ENCODE measurements at places on chromosomes 3 and 15.

GRCh38 chr3:146313746-146314111, 62.8 kb upstream of the PLSCR4 start:
- DNase-seq, result no peak

- DNase-seq, result no peak
Observed at GRCh38 chr15:41945221-41945620, 27.1 kb downstream of the EHD4 start.

- DNase-seq, result no peak
Observed at GRCh38 chr3:57911593-57911992, 96.6 kb upstream of the FLNB start.

DNA sequence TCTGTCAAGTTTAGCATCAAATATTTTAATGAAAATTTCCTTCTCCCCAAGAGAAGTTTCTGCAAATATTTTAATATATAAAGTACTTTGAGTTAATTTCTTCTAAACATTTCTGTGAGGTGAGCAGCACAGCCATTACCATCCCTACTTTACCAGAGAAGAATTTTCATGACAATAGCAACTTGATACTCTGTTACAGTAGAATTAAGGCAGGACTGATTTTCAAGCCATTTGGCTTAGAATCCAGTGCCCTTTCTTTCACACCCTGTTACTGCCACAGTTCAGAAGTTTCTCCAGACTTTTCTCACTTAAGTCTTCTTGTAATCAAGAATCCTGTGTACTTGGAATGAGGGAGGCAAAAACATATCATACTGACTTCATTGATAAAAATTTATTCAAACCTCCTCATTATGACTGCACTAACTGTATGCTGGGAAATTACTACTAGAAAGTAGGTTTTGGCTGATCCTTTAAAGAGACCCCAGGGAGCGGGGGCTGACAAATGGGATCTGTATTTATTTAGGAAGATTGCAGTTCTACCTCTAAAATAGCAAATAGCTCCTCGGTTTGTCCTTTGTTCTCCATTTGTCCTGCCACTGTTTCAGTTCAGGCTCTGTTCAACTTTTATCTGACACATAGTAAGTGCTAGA, 557.0 kb upstream of the SGO1 start:
- DNase-seq, result no peak

- no peak for DNase-seq
Observed at GRCh38 chr3:33218446-33219174, at the start of gene SUSD5. SUSD5 (minus strand) TSS chr3:33218810; CDS start chr3:33218797, 13 bp downstream.

DNA sequence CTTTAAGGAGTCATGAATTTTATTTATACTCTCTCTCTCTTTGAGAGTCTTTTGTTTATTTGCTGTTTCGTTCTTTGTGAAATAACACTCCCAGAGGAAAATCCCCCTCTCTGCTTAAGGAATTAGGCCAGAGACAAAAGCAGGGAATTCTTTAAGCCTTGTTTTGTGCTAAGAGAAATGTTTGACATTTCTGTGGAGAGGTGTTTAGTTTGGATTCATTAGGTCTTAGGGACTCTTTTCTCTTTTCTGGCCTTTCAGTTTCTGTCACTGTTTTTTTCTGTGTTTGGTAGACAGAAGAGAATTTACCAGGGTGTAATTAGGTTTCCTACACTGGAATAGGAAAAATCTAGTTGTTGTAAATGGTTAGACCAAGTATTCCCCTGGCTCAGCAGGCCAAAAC, 241.8 kb upstream of the NR2F2 start:
- no peak for DNase-seq

- DNase-seq, result no peak
Observed at GRCh38 chr15:50227076-50227475, 38.5 kb downstream of the HDC start.

DNA sequence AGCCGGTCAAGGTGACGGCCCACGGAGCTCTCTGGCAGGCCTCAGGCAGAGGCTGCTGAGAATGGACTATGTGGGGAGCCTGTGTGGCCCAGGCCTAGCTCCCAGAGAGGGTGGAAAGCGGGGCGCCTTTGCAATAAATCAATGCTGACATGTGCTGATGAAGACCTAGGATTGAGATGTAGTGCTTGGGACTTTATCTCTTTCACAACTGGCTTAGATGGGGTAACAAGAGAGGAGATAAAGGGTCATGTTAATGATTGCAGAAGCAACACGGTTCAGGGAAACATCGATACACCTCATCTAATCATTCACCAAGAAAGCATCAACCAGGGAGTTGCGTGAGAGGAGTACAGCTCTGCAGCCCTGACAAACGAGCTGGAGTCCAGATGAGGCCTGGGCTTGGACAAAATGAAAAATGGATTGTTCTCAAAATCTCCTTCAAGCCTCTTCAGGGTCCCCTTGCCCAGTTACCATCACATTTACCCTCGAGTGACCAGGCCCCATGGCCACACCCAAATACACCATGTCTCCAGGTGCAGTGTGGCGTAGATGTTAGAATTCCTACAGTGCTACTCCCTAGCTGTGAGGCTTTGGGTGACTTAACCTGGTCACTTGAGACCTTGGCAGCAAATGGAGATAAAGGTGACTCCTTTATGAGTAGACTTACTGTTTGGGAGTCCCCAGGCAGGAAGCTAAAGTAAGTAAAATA, 146.4 kb upstream of the LIPC start:
- DNase-seq, result no peak

DNA sequence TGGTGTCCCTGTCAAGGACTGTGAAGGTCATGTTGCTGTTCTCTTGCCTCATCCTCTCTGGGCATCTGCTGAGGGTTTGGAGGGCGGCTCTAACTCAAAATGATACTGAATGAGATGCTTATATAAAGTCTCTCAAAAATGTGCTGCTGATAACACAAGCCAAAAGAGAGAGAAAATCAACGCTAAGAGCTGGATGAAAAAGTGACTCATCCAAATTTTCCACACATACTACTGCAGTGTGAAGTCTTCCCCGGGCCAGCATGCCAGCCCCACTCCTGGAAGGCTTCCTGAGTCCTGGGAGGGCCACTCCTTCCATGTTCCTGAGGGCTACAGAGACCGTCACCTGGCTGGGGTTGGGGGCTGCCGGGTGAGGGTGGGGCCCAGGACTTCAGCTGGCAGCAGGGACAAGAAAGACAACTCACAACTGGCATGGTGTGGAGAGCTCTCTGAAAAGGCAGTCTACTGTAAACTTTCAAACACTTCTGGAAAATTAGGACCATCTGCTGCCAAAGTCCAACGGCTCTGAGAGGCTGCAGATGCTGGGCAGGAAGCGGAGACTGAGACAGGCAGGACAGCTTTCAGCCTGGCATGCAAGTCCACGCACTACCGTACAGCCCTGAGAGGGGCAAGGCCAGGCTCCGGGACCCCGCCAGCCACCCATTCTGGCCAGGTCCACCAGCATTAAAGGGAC, 200.3 kb downstream of the ADAMTS17 start:
- DNase-seq, result no peak

DNA sequence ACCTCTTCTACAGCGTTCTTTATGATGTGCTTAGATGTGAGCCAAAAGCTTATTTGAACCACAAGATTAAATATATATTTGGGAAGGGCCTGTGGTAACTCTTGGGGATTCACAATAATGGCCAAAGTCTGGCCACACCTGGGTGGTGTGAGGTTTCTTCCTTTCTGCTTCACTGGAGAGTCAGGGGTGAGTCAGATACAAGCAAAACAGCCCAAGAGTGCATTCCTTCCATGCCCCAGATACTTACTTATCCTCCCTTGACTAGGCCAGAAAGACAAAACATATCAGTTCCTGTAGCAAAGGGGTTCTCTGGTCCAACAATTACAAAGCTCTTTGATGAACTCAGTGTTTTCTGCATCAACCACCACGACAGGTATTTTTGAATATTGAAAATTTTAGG, 941 bp downstream of the ZBED2 start:
- no peak for DNase-seq

DNA sequence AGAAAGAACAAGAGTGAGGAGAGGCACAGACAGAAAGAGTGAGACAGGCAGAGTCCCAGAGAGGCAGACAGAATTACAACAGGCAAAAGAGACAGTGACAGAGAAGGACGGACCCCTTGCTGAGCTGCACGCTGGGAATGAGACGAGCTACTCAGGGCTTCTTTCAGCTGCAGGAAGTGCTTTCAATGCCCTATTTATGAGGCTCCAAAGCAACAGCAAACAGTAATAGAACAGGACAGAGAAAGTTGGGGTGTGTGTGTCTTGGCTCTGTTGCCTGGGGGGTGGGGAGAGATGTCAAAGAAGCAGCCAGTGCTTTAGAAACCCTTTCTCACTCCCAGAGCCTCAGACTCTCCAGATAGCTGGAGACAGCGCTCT, 502 bp upstream of the TIMP4 start:
- no peak for DNase-seq

DNA sequence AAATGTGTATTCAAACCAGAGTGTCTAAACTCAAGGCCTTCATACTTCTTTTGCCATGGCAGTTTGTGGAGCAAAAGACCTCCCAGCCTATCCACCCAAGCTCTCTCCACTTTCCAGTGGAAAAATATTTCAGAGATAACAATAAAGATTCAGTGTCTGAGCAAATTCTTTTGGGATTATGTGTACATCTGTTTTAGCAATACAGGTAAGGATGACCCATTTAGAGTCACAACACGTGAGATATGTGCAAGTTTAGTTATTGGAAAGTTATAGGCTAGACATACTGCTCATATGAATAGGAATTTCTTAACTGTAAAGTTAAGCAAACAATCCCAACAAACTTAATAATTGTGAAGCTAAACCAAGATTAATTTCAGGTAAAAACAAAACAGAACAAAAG, 174.5 kb upstream of the LRIG1 start:
- DNase-seq, result no peak

DNA sequence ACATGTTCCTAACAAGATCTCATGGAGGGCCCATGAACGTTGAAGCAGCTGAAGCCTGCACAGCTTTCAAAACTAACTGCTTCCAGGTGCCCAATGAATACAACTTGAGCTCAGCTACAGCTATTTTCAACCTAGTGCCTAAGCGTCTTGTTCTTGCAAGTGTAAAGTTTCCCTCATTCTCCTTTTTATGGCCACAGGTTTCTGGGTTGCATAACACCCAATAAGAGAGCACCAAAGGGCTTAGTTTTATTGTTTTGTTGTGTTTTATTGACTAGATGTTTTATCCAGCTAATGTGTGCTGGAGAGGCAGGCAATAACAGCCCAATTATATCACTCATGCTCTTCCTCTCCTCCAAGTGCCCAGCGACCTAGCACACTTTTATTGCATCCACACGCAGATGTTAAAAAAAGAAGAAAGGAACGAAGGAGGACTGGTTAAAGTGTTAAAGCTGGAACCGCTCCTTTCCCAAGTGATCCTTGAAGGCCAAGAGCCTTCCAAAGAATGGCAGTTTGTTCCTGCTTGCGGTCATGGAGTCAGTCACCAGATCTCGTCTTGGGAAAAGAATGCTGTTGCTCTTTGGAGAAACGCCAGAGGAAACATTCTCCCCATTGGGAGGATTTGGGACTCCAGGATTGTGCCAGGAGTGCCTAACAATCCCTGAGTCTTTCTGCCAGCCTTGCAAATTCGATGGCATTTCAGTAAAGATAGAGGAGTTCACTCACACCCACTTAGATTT, 156.9 kb downstream of the MEX3B start:
- no peak for DNase-seq

Measured in nucleus accumbens (tissue), 56 donors.